Uterus (tissue), 4 donors: ENCODE measurements at places on chromosomes 5 and 9. TPM values are rescaled to one million over a fixed set of nuclear protein-coding genes. Genes with fewer than 3 reads are reported as not detected.

Gene DHX29
- 44.4 TPM for total RNA-seq

Gene SOX30
- not detected for total RNA-seq

Gene PDCD1LG2
- 5.0 TPM for total RNA-seq

Gene CD274
- 10.2 TPM for total RNA-seq

Gene SHOC1
- total RNA-seq = not detected

Gene LMBRD2
- 5.0 TPM for total RNA-seq

Gene CCNO
- 0.67 TPM for total RNA-seq

Gene PHYHD1
- 26.9 TPM for total RNA-seq

Gene ADAMTS6
- 9.4 TPM for total RNA-seq

Gene GHR
- total RNA-seq = 3.6 TPM

Gene ANKRD55
- total RNA-seq = 0.55 TPM
